Fibroblast of skin of left biceps (primary cell): ENCODE measurements at places on chromosomes 16 and 17.

DNA sequence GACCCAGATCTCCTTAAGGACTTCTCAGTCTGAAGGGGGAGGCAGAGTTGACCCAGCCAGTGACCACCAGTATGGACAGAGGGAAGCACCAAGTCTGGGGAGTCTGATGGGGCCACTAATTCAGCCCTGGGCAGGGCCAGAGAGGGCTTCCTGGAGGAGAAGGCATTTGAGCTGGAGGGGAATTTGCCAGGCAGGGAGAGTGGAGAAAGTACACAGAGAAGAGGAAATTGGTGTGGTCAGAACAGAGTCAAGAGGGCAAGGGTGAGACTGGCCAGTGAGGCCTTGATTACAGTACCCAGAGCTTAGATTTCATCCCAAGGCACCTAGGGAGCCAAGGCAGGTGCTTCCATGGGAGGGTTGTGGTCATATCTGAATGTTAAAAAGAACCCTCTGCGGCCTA lies 36.3 kb downstream of the MYO15A start:
- no peak for DNase-seq

GRCh38 chr17:4393806-4394205 lies 27.3 kb upstream of the UBE2G1 start:
- no peak for DNase-seq

- peak; percentile 52 for DNase-seq
Measured at GRCh38 chr16:86664522-86665318, 86.4 kb downstream of the FOXL1 start.

DNA sequence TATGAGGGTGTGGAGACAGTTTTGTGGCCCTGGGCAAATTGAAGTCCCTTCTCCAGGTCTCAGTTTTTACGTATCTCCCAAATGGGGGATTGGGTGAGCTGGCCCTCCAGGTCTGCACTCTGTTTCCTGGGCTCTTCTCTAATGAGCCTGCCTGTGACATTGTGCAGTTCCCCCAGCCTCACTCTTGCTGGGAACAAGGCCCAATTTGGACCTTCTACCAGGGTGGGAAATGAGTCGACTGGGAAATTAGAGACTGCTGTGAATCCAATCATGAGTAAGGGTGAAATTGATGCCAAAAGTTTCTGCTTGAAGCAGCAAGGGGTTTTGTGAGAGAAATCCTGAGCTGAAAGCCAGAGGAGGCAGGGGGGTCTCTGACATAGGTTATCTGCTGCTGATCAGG lies 71.5 kb upstream of the KSR1 start:
- DNase-seq = no peak
